ENCODE measurements at places on chromosomes 12 and 14.
A peak's percentile ranks its signal among the peaks of the same experiment; 100 is the strongest.

DNA sequence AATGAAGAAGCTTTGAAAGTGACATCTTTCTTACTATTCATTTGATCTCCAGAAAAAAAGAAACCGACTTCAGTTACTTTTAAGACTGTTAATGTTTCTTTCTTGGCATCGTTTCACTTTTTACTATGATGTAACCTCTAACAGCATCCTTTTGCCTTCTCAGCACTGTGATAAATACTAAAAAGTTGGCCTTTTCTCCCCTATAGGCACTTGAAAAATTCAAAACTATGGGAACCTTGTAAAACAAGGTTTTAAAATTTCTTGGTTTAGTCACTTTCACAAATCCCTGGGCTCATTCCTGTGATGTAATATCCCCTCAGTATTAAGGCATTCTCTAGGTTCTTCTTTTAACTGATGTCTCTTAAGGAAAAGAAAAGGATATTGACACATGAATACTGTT is 281.8 kb downstream of the EGLN3 start:
- DNase-seq = no peak

DNA sequence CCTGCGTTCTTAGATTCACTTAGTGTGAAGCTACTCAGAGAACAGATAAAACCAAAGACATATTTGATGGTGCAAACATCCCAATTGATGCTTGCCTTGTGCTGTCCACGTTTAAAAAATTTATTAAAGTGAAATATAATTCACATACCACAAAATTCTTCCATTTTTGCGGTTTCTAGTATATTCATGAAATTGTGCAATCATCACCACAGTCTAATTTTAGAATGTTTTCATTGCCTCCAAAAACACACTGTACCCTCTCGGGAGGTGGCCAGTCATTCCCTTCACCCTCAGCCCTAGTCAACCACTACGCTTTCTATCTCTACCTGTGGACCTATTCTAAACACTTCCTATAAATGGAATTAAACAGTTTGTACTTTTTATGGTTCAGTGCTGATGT is 1109.2 kb downstream of the FLRT2 start:
- no peak for DNase-seq

GRCh38 chr12:76549131-76549530 is 10.4 kb downstream of the OSBPL8 start:
- DNase-seq = no peak

- DNase-seq = no peak
Measured at GRCh38 chr14:101854366-101854765, 92.9 kb downstream of the PPP2R5C start.

- DNase-seq = no peak
Measured at GRCh38 chr12:92551853-92552397, 150.9 kb upstream of the PLEKHG7 start.

DNA sequence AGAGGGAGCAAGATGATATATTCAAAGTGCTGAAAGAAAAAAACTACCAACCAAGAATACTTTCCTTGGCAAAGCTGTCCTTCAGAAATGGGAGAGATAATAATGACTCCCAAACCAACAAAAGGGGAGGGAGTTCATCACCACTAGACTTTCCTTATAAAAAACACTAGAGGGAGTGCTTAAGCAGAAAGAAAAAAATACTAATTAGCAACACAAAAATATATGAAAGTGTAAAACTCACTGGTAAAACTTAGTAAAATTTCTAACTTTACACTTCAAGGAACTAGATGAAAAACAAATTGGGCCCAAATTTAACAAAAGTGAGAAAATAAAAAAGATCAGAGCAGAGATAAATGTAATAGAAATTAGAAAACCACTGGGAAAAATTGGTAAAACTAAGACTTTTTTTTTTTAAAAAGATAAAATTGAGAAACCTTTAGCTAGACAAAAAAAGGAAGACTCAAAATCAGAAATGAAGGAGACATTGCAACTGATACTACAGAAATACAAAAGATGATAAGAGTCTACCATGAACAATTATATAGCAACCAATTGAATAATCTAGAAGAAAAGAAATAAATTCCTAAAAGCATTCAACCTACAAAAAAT is 60.4 kb upstream of the FAR2 start:
- DNase-seq = peak; percentile 17

DNA sequence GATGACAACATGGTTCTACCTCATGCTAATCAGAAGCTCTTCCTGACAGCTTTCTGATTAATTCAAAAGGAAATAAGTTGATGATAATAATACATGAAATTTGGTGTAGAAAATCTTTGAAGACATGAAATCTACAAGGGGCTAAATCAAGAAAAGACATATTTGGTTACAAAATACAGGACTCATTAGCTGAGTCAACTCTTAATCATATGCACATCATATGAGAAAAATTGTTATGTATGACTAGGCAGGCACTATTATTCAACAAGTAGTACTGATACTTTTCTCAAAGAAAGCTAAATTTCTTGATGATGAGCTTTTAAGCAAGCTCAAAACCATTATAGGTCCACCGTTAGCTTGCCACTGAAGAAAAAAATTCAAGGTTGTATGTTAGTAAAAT is 7.1 kb downstream of the ABCC9 start:
- no peak for DNase-seq
